ENCODE measurements at places on chromosomes 1 and 21.

DNA sequence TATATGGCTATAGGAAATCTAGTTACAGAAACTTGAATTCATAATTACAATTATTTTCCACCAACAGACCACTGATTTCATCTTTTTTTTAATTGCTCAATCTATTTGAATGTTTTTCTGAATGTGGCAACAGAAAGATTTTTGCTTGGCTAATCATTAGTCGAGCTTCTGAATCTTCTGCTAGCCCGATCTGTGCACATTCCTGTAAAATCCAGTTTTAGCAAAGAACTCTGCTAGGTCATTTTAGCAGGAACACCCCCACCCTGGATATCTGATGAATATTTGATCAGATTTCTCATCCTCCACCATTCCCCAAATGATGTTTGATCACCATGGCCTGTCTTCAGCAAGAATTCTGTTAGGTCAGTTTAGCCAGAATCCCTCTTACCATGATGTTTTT is 176.3 kb downstream of the LEPR start:
- DNase-seq: no peak

DNA sequence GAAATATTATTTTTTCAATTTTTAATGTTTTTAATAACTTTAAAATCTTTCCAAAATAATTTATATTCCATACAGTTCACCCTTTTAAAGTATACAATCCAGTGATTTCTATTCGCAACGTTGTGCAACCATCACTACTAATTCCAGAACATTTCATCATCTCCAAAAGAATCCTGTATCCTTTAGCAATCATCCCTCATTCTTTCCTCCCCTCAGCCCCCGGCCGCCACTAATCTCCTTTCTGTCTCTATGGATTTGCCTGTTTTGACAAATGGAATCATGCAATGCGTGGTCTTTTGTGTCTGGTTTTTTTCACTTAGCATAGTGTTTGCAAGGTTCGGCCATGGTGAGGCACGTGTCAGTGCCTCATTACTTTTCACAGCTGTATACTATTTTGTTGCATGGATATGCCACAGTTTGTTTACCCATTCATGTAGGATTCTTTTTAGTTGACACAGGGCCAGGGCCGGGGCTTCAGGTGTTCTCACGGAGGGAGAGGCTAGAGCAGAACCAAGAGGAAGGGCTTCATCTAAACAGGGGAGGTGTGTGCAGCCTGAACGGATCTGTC is 40.6 kb upstream of the ZBTB40 start:
- no peak for DNase-seq

GRCh38 chr1:221712776-221713431 is 29.0 kb downstream of the DUSP10 start:
- DNase-seq: peak; percentile 66

GRCh38 chr1:30744060-30744756 is 13.4 kb downstream of the LAPTM5 start:
- no peak for DNase-seq

DNA sequence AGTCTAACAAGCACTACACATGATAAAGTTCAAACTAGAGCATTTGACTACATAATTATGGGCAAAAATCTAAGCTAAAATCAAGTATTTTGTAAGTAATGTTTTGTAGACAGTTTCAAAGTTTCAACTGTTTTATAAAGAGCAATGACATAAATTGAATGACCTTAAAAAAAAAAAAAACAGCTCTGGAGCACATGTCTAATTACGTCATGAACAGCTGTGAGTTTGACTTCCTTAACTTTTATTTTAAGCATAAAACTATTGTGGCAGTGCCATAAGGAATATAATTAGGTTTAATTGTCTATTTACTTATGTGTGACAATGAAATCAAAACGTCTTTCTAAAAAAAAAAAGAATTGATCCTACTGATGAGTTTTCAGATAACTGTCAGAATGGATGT is 272.5 kb upstream of the LRRC7 start:
- DNase-seq: no peak

DNA sequence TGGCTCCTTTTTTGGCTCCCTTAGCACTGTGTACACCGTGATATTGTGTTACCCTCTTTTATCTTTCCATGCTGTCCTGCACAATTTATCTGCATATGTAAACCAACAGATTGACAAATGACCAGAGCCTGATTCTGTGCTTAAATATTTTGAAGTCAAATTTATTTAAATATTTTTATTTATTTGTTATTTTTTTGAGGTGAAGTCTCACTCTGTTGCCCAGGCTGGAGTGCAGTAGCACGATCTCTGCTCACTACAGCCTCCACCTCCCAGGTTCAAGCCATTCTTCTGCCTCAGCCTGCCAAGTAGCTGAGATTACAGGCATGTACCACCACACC is 12.8 kb downstream of the PMF1 start:
- no peak for DNase-seq

- no peak for DNase-seq
These were observed 177.8 kb downstream of the PTPRU start for GRCh38 chr1:29414086-29414485.

DNA sequence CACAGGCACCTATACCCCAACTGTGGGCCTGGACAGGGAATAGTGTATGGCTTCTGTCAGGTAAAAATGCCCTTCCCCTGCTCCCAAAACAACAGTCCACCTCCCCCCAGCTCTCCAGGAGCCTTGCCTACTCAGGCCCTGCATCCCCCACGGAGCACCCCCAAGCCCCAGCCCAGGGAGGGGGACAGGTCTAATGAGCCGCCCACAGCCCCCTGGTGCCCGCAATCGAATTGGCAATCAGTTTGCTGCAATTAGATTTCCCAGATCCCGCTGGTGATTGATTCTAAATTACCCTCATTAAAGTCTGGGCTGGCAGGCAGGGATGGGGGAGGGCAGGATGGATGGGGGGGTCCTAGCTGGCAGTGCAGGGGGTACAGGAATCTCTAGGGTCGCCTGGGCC is 8.1 kb downstream of the SDC3 start:
- no peak for DNase-seq

- DNase-seq: no peak
These were observed 155.9 kb downstream of the SLC30A10 start for GRCh38 chr1:219772265-219773036.

GRCh38 chr1:159860456-159860855 is 2.0 kb downstream of the VSIG8 start:
- DNase-seq: no peak

DNA sequence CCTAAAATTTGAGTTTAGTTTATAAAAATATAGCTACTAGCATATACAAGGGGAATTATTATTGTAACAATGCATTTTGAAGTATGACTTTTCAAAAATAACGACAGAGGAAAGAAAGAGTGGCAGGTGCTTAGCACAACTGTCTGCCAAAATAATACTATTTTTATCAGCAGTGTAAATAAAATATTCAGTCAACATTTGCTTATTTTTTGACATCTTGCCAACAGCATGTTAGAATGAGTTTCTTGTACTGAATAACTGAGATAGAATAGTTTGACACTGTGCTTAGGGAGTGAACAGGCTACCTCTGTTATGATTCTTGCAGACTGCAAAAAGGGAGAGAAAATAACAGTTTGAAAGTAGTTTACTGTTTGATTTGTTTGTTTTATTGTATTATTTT is 909.8 kb downstream of the BRINP3 start:
- no peak for DNase-seq

- peak; percentile 18 for DNase-seq
These were observed 2.1 kb downstream of the TAF12 start for GRCh38 chr1:28640766-28641165.

DNA sequence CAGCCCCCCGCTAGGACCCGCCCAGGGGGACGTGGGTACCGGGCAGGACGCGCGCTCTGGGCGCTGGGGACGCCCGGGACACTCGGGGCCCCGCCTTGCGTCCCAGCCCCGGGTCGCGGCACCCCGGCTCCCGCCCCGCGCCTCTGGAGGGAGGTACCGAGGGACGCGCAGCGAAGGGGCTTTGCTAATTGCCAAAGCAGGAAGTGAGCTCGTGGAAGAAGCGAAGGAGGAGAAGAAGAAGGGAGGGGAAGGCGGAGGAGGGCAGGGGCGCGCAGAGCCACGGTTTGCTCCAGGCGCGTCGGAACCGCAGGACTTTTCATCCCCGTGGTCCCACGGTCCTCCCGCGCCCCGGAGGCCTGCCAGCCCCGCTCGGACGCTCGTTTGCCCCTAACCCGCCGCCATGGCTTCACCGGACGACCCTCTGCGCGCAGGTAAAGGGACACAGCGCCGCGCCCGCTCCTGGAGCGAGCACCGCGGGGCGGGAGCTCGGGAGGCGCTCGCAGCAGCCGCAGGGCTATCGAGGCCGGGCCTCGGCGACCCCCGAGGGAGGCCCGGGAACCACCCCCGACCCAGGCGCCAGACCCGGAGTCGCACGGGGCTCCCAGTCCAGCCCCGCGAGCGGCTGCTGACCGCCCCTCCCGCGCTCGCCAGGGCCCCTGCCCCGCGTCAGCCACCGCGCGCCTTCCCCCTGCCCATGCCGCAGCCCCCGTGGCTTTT is 1.3 kb downstream of the EDARADD start:
- DNase-seq: peak; percentile 46

DNA sequence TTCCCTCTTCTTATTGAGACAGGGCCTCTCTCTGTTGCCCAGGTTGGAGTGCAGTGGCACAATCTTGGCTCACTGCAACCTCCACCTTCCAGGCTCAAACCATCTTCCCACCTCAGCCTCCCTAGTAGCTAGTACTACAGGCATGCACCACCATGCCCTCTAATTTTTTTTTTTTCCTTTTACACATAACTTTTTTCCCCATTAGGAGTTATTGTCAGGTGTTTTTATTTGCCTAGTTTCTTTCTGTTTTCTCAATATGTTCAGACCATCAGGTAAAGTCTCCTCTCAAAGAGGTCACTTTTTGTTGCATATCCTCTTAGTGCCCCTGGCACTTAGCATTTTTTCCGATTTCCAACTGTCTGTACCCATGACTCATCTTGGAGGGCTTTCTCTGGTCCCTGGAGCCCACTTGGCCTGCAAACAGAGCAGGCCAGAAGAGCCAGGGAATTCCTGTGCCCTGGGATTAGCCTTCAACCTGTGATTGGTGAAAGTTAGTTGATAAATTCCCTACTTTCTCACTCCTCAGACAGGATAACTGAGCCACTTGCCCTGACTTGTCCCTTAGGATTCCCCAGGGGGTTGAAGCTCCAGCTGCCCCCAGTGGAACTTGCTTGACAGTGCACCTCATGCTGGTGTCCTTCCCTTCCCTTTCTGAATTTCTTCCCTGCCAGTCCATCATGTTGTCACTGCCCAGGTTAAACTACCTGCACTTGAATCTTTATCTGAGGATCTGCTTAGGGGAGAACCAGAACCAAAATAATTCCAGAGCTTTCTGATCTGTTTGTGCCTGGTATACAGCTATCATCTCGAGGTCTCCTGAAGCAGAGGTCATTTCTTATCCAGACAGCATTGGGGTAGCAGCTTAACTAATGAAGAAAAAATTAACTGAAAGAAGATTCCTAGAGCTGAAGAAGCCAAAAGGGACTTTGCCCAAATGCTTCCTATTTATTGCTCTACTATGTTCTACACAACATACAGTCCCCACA is 2.4 kb downstream of the NTPCR start:
- peak; percentile 30 for DNase-seq

DNA sequence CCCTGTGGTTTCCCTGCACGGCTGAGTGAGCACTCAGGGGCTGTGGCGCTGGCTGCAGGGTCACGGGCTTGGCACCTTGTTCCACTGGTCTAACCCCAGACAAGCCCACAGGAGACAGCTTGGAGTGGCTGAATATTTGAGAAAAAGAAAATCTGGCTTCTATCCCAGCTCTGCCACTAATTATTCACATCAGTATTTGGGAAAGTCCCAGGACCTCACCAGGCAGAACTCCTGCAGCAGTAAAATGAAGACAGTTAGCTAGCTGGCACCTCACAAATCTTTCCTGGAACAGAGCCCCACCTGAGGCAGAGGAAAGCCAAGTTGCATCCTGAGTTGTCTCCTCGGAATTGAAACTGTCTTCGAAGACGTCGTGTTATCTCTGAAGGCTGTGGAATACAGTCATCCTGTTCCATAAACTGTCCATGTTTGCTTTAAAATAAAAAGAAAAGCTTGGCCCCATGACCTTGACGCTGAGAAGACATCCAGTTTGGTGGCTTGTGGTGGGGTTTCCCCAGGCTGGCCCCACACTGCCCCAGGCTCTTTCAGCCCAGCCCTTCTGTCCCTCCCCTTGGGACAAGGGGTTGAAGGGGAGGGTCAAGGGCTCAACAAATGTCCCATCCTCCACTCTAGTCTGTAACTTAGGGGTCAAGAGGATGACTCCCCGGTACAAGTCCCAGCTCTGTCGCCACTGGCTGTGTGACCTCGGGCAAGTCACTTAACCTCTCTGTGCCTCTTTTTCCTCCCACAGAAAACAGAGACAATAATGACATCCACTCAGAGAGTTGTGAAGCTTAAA is 93.8 kb upstream of the TMPRSS2 start:
- no peak for DNase-seq

GRCh38 chr1:116168277-116169032 is 57.3 kb downstream of the MAB21L3 start:
- DNase-seq: peak; percentile 80

- no peak for DNase-seq
These were observed 15.6 kb upstream of the ATP1B1 start for GRCh38 chr1:169090900-169091311.

DNA sequence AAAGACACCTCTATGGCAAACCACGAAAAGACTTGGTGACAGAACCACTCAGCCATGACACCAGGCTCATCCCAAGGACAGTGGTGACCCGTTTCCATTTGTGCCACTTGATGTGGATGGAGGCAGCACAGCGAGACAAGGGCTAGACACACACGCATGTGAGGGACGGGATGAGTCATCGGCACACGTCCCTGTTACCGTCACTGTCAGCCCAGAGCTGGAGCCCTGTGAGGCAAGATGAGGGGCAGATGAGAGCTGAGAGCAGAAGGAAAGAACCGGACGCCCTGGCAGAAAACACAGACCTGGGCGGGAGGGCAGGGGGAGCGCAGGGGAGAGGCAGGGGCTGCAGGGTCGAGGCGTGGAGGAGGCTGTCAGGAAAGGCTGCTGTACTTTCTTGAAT is 57.8 kb downstream of the SIK1 start:
- no peak for DNase-seq

GRCh38 chr1:209862391-209863356 is 34.9 kb downstream of the UTP25 start:
- DNase-seq: no peak

GRCh38 chr21:25953659-25954058 is 216.9 kb downstream of the APP start:
- no peak for DNase-seq

Measured in activated CD4-positive, alpha-beta T cell treated with anti-CD3 and anti-CD28 coated beads for 4 hours (primary cell).